Anterior cingulate cortex (tissue), 58 donors: ENCODE measurements at places on chromosomes 13 and 19.

- DNase-seq = no peak
Measured at GRCh38 chr13:46531953-46532352, 21.0 kb upstream of the LRCH1 start.

DNA sequence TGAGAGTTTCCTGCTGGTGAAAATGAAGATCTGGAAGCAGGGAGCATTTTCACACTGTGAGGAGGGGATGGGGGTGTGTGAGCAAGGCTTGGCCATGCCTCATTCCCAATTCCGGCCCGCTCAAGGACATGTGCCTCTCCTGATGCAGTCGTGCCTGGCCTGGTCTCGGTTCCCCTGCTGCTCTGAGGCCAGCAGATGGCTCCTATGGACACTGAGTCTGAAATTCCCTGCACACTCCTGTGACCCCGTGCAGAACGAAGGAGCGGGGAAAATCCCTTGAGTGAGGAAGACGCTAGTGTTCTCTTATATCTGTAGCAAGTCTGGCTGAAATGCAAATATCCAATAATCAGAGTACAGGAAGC is 363 bp upstream of the ZNF763 start:
- DNase-seq = no peak

- DNase-seq = no peak
Measured at GRCh38 chr13:99261059-99261458, 2.9 kb upstream of the GPR18 start.

GRCh38 chr13:20350819-20351218 is 118.7 kb upstream of the GJB6 start:
- DNase-seq = no peak

DNA sequence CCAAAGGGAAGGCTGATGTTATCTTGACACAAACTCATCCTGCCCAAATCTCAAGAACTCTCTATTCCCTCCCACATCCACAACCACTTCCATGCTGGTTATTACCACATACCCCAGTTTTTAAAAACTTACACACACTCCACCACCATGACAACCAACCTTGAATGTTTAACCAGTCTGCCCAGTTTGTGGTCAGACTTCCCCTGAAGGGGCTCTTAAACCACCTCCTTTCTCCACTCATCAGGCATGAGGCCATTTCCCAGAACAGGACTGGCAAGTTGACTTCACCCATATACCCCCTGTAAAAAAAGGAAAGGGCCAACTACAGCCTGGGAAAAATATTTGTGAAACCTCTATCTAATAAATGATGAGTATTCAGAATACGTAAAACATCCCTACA is 12.4 kb upstream of the ZSCAN4 start:
- DNase-seq = no peak

GRCh38 chr19:16327911-16328823 is 3.5 kb downstream of the KLF2 start:
- DNase-seq = peak; percentile 21

DNA sequence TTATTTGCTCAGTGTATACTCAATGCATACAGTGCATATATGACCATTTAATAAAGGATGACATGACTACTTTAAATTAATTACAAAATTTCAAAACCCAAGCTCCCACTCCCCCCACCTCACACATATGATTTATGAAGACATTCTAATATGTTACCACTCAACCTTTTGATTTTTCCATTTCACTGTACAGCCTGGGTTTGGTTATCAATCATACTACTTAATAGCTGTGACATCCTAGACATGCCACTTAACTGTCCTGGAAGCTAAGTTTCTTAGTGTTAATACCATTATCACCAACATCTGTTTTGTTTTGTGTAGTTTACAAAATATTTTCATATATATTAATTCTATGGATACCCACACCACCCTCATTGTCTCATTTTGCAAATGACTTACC is 42.2 kb downstream of the UBL3 start:
- no peak for DNase-seq

DNA sequence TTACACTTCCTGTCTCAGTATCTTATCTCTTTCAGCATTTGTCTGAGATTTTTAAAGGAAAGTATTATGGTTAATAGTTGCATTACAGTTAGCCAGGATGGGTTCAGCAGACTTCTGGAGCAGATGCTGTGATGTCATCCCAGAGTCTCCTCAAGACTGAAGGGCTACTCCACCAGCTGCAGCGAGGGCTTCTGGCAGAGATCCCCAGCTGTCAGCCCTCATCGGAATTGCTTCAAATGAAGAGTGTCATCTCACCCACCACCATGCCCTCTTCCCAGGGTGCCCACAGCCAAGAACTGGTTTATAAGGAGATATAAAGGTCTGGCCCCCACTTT is 84.4 kb downstream of the FAM216B start:
- DNase-seq = no peak

DNA sequence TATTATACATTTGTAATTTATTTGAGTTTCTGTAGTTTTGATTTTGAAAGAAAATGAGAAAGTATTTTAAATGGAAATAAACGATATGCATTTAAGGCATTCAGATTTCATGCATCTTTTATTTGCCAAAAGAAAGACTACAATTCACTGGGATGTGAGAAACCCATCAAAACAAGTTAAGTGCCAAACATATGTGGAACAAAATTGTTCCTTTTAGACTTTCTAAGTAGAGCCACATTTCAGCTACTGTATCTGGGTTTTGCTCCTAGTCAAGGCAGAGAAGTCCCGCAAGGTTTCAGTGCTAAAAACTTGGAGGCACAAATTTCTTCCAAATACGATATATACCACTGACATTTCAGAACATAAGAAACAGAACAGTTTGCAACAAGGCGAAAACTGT is 1191.9 kb downstream of the SLITRK5 start:
- DNase-seq = no peak

GRCh38 chr13:50384724-50385123 is 369.5 kb downstream of the KCNRG start:
- DNase-seq = no peak

DNA sequence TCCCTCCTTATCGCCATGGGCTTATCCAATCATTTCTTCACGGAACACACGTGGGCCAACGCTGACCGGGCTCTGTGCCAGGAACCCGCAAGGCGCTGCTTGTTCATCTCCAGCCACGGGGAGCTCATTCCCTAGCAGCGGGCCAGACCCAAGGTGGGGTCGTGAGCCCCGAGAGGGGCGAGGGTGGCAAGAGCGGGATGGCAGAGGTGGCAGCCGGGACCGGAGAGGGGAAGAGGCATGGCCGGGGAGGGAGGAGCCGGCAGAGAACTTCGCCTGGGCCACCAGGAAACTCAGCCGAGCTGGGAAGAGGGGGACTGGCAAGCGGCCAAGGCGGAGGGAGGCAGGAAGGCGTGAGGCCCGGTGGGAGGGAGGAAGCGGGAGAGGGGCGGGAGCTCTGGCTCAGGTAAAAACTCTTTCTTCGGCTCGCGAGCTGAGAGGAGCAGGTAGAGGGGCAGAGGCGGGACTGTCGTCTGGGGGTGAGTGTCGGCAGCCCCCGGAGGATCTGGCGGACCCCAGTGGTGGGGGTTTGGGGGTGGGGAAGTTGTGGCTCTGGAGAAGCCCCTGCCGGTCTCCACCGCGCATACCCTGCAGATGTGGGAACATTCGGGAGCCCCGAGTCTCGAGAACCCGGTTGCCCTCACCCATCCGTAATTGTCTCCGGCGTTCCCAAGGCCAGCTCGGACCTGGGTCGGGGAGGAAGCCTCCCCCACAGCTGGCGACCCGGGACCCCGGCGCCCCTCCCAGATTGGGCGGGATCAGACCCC is at the start of gene B3GNT3:
Gene B3GNT3, plus strand, starts transcription at position 408 of the 764 bp plus-strand sequence. CDS start 12,670 bp downstream, outside the sequence.
- DNase-seq = no peak

DNA sequence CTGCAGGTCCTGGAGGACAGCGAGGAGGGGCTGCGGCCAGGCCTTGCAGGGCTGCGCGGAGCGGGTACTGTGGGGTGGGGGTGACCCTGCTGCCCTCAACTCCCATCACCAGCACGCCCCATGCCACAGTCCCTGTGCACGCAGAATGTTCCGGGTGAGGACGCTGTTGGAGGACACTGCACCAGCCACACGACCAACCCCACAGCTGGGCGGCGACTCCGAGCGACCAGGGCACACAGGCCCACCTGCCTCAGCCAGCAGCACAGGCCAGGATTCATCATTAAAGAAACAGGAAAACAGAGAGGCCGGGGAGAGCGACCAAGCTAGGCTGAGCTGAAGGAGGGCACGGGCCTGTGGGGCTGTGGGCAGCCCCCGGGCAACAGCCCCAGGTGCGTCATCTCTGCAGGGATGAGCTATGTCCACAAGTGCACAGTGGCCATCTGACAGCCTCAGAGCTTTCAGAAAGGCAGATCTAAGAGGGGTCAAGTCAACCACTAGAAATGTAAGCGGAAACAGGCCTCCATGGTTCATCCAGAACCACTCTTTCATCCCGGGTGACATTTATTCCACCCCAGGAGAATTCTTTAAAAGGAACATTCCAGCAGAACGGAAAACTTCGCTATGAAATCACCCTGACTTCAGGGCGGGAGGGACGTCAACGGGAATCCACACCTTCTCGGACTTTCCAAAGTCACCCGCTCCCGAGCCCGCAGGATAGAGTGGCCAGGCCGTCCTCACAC is 1.5 kb downstream of the GAS6 start:
- DNase-seq = no peak

- no peak for DNase-seq
Measured at GRCh38 chr19:32824191-32824751, 45.3 kb downstream of the SLC7A9 start.

DNA sequence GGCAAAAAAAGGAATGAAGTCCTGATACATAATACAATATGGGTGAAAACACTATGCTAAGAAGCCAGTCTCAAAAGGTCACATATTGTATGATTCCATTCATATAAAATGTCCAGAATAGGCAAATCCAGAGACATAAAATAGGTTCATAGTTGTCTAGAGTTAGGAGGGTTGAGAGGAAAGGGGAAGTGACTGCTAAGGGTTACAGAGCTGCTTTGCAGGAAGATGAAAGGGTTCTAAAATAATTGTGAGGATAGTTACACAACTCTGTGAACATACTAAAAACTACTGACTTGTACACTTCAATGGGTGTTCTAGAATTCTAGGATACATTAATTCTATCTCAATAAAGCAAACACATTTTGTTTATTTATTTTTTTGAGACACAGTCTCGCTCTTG is 25.7 kb downstream of the CAB39L start:
- DNase-seq = no peak

- DNase-seq = peak; percentile 95
Measured at GRCh38 chr19:34676697-34677385, at the start of gene SCGB2B2. SCGB2B2 (minus strand) TSS chr19:34677159; CDS start chr19:34594563, 82,596 bp downstream.

- DNase-seq = no peak
Measured at GRCh38 chr13:84645196-84646012, 763.1 kb upstream of the SLITRK1 start.

- DNase-seq = peak; percentile 34
Measured at GRCh38 chr13:98977568-98978265, at the start of gene DOCK9. DOCK9 (minus strand) TSS chr13:98978064; CDS start chr13:98977909, 155 bp downstream.

GRCh38 chr19:42132030-42132628 is at the start of gene POU2F2:
POU2F2 (minus strand) TSS chr19:42132446; CDS start chr19:42132411, 35 bp downstream.
- DNase-seq = no peak

GRCh38 chr19:362154-362553 is 17.6 kb upstream of the MIER2 start:
- DNase-seq = no peak

- no peak for DNase-seq
Measured at GRCh38 chr19:17183271-17183761, 31.8 kb upstream of the USE1 start.

DNA sequence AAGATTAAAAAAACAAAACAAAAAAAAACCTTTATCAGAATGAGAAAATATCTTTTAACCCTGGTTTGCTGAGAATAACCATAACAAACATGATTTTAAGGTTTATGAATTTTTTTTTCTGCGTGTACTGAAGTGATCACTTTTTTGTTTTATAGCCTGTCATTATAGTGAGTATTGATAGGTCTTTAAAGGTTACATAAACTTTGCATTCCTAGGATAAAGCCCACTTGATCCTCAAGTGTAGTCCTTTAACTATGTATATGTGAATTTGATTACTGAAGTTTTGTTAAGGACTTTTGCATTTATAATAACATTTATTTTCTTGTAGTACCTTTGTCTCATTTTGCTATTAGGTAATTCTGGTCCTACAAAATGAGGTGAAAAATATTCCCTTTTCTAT is 709.8 kb upstream of the PCDH20 start:
- DNase-seq = no peak

DNA sequence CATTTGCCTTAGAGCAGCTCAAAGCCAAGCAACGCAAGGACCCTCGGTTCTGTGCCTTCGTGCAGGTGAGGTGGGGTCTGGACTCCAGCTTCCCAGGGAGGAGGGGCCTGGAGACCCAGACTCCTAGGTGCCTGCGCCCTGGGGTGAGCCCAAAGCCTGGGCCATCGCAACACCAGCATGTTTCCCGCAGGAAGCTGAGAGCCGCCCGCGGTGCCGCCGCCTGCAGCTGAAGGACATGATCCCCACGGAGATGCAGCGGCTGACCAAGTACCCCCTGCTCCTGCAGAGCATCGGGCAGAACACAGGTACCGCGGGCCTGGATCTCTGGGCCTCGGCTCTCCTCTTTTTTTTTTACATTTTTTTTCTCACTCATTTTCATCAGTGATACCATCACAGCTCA is 19.6 kb downstream of the ARHGEF1 start:
- no peak for DNase-seq

DNA sequence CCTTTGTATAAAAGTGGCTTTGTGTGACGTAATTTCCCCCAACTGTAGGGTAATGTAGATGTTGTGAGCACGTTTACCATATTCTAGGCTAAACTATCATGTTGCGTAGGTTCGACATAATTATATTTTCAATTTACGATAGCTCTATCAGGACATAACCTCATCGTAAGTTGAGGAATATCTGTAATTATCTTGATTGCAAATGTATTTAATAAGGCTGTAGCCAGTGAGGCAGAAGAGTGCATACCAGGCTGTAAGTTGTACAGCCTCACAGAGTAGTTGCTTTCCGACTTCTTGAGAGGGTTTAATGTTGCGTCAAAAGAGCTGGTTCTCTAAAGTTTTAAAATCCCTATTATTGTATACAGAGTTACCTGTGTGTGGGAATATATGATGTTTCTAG is 839.4 kb upstream of the GPC6 start:
- no peak for DNase-seq

- DNase-seq = no peak
Measured at GRCh38 chr13:110297766-110298504, 9.0 kb downstream of the COL4A1 start.

DNA sequence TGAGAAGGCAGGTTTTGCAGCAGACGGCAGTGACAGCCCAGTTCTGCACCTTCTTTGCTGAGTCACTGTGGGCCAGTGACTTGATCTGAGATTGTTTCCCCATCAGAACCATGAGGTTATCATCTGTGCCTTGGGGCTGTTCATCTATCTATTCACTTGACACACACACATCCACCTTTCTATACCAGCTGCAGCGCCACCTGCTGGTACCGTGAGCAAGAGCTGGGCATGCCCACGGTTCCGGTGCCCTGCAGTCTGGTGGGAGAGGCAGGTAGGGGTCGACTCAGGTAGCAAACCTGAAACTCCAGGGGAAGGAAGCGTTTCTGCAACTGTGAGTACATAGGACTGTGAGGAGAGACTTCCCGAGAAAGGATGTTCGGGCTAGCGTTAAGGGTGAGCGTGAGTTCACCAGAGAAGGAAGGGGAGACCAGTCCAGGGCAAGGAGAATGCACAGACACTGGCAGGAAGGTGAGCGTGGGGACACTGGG is 7.5 kb upstream of the LIN7B start:
- DNase-seq = no peak

GRCh38 chr19:56145698-56146097 is 4.6 kb downstream of the ZNF444 start:
- no peak for DNase-seq

GRCh38 chr19:12841094-12841493 is 2.8 kb downstream of the MAST1 start:
- DNase-seq = no peak

- no peak for DNase-seq
Measured at GRCh38 chr19:5623397-5624017, 624 bp downstream of the SAFB start.
